ENCODE measurements at places on chromosomes 2 and 18.

DNA sequence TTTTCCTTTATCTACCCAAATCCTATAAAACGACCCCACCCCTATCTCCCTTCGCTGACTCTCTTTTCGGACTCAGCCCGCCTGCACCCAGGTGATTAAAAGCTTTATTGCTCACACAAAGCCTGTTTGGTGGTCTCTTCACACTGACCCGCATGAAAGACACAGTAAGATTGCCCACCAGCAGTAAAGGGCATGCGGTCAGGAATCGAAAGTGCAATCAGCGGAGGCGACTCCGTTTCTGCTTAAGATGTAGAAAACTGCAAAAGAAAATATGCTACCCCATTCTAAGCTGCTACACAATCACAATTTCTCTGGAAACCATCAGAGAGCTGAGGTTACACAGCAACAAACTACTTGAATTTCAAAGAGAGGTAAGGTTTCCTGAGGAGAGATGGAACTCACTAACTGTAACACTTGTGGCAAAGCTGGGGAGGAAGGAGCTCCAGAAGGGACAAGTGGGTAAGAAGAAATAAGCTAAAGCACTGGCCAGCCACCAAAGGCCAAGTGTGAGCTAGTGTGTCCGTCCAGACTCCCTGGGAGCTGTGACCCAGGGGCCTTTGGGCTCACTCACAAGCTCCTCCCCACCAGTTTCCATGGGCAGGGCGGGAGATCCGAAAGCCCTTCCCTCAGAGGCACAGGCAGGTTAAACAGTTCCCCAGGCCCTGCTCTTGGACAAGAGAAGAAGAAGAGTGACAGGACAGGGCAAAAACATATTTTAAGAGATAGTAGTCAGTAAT lies 72.8 kb upstream of the TGFA start:
- DNase-seq, result no peak

DNA sequence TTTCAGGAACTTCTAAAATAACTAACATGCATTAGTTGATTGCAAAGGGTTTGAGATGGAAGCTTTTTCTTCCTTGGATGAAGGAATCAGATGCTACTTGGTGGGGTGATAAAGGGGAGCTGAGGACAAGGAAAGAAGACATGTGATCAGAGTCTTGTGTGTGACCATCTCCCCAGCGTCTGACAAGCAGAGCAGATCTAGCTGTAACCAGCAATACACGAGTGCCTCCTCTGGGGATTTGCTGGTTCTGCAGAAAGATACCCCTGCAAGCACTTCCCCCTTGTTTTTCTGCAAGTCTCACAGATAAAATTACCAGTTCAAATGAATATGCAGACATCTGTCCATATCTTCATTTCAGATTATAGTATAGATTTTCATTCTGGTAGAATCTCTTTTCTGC lies 2.7 kb downstream of the CDH7 start:
- DNase-seq, result no peak

DNA sequence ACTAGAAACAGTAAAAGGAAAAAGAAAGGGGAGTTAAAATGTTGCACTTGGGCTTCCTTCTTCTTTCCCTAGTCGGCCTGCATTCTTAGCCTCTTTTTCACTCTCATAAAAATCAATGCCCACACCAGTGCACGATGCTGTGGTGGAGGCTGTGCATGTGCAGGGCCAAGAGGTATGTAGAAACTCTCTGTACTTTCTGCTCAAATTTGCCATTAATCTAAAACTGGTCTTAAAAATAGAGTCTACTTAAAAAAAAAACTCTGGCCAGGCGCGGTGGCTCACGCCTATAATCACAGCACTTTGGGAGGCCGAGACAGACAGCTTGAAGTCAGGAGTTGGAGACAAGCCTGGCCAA lies 11.1 kb downstream of the TRAPPC8 start:
- DNase-seq, result no peak

DNA sequence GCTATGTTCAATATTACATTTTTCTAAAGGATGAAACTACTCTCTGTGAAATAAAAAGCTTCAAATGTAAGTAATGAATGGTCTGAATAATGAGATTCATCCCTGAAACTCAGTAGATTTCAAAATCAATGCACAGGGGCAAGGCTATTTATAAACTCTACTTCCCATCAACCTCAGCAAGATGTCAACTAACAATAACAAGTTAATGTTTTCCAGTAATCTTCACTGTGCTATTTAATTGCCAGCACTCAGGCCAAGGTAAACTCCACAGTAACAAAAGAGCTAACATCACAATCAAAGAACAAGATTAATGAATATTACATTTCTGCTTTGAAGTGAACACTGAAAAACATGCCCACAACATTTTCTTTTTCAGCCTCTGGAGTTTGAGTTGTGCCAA lies 144.3 kb upstream of the ZFP36L2 start:
- no peak for DNase-seq

- DNase-seq, result no peak
Measured at GRCh38 chr2:132497591-132497990, 81.0 kb downstream of the GPR39 start.

GRCh38 chr2:225270053-225270452 lies 129.5 kb upstream of the NYAP2 start:
- no peak for DNase-seq
